ENCODE measurements at places on chromosomes 3 and 15.

- no peak for DNase-seq
These were observed 53.0 kb downstream of the SV2B start for GRCh38 chr15:91152896-91153581.

GRCh38 chr3:177932346-177932745, 603.9 kb upstream of the KCNMB2 start:
- DNase-seq: no peak

- DNase-seq: no peak
These were observed 21.7 kb upstream of the TPM1 start for GRCh38 chr15:63020759-63021430.

DNA sequence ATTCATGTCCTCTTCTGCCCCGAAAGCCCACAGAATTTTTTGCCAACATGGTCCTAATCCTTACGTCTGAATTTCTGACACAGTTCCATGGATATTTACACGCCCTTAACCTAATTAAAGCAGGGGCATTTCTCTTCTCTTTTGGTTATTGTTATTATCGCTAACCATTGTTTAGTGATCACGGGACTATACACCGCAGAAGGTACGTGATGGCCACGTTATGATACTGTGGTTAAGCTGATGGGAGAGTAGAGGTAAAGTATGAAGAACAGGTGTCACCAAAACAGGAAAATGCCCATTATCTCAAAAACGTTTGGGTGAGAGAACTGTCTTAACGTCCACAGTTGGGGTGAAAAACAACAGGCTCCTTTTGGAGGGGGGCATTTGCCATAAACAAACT, 26.4 kb downstream of the CCR4 start:
- DNase-seq: no peak

DNA sequence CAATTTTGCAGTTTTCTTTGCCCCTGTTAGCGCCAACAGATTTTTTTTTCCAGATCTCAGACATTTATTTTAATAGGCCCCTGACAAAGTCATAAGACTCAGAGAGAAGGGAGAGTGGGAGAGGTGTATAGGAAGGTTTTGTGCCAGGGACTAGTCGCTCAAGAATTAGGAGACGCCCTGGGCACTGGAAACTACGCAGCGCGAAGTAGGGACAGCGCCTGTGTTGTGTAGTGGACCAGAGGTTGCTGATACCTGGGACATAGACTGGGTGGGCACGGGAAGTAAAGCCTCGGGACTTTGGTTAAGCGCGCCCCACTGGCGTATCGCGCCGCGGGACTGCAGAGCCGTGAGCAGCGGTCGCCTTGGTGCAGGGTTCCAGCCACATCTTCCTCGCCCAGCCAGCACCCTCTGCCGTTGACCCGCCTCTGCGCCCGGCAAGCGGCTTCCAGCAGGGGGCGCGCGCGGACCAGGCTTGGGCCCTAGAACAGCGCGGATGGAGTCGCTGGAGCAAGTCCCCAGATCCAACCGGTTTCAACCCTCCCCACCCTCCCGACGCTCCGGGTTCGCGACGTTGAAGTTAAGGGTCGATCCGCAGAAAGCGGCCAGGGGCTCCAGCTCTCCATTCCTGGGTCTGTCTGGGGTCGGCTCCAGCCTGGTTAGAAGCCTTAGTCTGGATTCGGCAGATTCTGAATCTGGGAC, 3.0 kb upstream of the ISLR2 start:
- DNase-seq: peak; percentile 72

DNA sequence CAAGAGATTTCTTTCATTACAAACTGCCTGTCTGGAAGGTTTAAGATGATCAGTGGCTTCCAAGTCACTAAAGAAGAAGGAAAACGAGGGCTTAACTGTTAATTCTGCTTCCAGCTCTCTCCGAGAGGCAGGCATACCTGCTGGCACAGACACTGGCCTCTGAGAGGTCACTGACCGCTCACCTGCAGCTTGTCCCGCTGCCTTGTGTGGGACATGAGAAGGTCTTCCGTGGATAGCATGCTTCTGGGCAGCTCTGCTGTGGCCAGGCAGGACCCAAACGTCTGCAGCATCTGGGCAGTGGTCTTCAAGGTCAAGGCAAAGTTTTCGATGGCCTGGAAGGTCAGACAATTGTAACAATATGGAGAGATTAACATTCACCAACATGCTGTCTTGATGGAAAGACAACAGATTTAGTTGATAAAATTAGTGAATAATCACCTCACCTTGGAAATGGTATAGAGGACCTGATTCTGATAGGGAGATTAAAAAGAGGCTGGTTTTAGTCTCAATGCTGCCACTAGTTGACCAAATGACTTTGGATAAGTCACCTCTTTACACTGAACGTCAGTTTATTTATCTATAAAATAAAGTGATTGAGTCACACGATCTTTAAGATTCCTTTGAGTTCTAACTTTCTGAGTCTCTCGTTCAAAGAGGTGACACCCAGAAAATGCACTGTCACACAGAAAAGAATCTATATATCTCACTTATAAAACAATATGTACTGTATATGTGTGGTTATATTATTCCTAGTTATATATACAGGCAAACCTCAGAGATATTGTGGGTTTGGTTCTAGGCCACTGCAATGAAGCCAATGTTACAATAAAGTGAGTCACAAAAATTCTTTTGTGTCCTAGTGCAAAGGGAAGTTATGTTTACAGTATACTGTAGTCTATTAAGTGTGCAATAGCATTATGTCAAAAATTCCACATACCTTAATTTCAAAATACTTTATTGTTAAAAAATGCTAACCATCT, 65.1 kb downstream of the B3GNT5 start:
- DNase-seq: no peak

DNA sequence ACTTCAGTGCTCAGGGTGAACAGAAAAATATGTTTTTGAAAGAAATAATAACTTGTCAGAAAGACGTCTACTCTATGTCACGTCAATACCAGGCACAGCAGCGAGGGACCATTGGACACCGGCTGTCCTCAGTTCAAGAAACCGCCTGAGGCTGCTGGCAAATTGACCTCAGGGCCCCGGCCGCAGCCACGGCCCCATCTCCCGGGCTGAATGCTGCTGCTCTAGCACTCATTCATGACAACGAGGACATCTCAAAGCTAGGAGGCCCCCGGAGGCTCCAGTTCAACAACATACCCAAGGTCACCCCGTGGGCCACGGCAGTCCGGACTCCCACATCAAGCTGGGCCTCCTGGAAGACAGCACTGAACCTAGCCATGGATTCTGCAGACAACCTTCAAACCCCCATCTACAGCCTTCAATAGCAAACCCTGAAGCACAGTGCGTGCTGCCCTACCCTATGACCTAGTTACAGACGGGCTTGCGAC, 204.0 kb upstream of the NSMCE3 start:
- DNase-seq: no peak

DNA sequence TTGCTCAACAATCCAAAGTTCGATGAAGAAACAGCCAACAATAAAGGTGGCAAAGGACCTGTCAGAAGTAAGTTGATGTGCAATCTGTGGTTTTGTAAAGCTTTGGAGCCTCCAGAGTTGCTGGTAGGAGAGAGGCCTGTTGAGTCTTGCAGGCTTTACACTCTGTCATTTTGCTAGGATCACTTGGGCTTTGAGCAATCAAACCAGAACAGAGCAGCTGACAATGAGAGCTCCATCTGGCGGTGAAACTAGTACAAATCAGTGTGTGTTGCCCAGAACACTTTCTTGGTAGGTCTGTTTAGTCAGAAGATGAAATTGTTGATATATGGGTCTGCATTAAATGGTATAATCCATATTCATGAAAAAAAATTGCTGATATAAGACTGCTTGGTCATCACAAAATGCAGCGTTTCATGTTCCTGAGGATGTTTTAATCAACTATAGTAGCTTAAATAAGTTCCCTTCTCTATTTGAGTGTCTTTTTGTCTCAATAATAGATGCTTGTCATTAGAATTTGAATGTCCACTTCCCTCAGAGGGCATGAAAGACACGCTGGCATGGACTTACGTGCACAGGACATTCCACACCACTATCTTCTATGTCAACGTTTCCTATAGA, 25.7 kb downstream of the TMOD2 start:
- peak; percentile 47 for DNase-seq

- DNase-seq: no peak
These were observed 21.9 kb downstream of the OXNAD1 start for GRCh38 chr3:16286751-16287543.

- no peak for DNase-seq
These were observed 14.5 kb downstream of the CSRNP1 start for GRCh38 chr3:39138804-39139415.

DNA sequence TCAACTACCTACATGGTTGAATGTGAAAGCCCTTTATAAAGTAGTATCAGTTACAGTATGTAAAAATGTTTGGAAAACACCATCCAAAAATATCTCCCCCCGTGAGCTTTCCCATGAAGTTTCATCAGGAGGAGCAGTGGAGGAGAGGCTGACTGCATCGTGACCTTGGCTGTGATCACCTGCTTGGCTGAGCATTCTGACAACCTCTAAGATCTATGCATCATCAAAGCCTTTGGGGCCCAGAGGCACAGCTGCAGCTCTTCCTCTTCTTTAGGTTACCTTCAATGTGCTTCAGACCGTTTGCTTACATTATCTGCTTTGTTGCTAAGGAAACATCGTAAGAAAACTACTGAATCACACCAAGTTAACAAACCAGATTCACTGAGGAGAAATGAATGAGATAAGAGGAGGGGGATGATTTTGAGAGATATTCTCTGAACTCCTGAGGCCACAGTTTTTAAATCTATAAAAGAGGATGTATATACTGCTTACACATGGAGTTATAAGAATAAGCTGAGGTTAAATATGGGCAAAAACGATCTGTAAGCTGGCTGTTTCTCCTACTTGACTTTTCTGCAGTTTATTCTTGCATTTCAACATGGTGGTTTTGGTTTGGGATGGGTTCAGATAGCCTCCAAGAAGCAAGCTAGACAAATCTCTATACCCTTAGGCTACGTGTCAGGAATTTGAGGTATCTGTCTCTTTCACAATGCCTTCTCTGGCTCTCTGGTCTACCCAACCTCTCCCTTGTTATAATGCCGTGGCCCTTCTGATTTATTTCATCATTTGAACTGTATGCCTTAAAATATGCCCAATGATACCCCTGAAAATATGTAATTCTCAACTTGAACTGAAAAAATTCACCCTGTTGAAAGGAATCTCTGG, 4.0 kb downstream of the GCSAM start:
- peak; percentile 54 for DNase-seq

DNA sequence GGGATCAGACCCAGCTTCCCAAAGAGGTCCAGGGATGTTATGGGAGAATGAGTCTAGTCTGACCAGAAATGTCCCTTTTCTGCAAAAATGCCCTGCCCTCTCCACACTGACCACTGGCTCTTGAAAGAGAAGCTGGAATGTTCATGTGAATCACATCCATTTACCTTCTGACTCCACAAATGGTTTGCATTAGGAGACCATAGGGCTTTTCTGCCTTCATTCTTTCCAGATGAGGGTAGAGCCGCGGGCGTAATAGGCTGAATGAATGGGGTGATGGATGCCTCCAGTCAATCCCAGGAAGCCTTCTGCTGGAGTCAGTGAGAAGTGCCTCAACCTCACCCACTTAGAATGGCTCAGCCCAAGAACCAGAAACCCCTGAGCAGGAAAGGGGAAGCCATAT, 47.2 kb upstream of the IREB2 start:
- no peak for DNase-seq

DNA sequence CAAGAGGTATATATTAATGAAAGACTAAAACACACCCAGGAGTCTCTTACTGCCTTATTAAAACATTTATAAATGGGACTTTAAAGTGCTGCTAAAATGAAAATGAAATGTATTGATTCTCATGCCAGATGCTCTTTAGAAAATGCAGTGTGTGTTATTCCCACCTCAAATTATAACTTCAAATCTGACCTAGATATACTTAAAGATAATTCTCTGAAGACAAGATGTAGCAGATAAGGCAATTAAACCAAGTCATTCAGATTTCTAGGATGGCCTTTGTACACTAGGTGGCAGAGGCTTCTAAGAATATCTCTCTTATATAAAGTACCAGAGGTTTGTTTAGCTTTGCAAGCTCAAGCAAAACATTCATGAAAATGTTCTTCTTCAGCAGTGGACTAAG, 26.9 kb upstream of the GOLGA8B start:
- DNase-seq: no peak

- DNase-seq: no peak
These were observed 91.0 kb upstream of the CHMP2B start for GRCh38 chr3:87136066-87136596.

GRCh38 chr15:101613130-101614000, 38.8 kb downstream of the TM2D3 start:
- DNase-seq: no peak

GRCh38 chr3:75242012-75242735, 422.0 kb upstream of the FRG2C start:
- no peak for DNase-seq

GRCh38 chr3:64079369-64080150, 56.3 kb upstream of the PSMD6 start:
- no peak for DNase-seq

DNA sequence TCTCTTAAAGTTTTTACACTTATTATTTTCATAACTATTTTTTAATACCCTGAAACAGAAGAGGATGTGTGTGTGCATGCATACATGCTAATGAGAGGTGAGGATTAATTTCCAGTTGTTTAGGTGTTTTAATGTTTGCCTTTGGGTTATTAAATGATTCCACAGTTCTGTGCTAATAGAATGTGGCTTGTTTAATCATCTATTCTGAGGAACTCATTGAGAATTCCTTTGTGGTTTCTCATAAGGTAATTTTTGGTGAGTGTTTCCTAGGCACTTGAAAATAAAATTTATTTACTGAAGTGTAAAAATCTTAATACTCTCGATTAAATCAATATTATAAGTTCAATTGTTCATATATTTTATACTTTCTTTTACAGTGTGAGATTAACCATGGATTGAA, 38.0 kb downstream of the STAC start:
- no peak for DNase-seq

- DNase-seq: no peak
These were observed 306.4 kb downstream of the MAGI1 start for GRCh38 chr3:65732051-65732935.

- DNase-seq: no peak
These were observed 25.0 kb downstream of the MEX3B start for GRCh38 chr15:82020625-82021394.

- no peak for DNase-seq
These were observed 54.2 kb downstream of the MSL2 start for GRCh38 chr3:136141891-136142290.

DNA sequence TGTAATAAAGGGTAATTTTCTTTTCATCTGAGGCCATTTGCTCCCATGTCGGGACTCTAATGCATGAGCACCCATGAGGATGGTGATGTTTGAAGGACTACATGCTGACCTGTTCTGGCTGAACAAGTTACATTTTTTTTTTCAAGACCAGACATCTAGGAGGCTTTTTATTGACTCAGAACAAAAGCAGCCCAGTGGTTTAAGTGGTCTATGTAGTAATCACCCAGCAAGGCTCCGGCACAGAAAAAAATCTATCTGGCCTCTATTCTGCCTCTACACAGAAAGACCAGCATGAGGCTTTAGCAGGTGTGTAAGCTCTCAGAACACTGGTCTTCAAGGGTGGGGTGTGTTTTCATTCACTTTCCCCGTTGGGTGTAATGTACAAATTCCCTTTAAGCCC, 95.1 kb upstream of the ZBED2 start:
- DNase-seq: no peak
